Astrocyte (in vitro differentiated cells and primary cell): ENCODE measurements at places on chromosomes 4 and X. TPM values are rescaled to one million over a fixed set of nuclear protein-coding genes. Genes with fewer than 3 reads are reported as not detected.

Gene TMEM144
- total RNA-seq = 5.6 and 7.6 TPM in 2 replicates

Gene ADH7
- total RNA-seq = not detected in 2 replicates

Gene CSAG2
- not detected in 2 replicates for total RNA-seq

Gene RS1
- total RNA-seq = not detected in 2 replicates

Gene ZIC3
- total RNA-seq = 0.31 and 0.36 TPM in 2 replicates

Gene CXCL11
- total RNA-seq = 5.8 and 7.6 TPM in 2 replicates

Gene DTHD1
- not detected in 2 replicates for total RNA-seq

Gene PSAPL1
- not detected in 2 replicates for total RNA-seq

Gene CORIN
- 0.20 and 0.31 TPM in 2 replicates for total RNA-seq
